ENCODE measurements at places on chromosomes 7 and 10.

DNA sequence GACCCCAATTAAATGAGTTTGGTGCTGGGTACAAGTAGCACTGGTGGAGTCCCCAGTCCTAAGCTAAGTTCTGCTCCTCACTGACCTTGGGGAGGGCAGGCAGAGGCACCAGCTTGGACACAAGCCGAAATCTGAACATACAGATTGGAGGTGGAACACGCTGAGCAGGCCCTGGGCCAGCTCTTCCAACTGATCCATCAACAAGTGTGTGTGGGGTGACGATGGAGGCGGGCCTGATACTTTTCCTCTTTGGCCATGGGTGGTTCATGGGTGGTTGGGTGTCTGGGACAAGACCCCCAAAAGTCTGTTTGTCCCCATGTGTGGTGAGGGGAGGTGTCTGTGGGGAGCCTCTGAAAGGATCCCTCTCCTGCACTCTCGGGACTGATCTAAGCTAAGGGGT is 1.9 kb downstream of the ADCYAP1R1 start:
- DNase-seq, result no peak

DNA sequence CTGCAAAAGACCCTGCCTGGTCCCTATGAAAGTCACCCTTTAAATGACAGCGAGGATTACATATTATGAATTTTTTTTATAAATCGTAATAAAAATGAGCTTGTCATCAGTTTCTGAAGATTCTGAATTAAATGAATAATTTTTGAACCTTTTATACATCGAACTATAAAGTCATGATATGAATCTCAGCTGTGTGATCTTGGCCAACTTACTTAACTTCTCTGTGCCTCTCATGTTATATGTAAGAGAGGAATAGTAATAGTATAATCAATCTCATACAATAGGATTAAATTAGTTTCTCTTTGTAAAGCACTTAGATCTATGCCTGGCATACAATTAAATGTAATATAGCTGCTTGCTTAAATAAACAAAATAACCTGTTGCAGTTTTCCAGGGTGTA is 5.3 kb upstream of the ATOH7 start:
- no peak for DNase-seq

DNA sequence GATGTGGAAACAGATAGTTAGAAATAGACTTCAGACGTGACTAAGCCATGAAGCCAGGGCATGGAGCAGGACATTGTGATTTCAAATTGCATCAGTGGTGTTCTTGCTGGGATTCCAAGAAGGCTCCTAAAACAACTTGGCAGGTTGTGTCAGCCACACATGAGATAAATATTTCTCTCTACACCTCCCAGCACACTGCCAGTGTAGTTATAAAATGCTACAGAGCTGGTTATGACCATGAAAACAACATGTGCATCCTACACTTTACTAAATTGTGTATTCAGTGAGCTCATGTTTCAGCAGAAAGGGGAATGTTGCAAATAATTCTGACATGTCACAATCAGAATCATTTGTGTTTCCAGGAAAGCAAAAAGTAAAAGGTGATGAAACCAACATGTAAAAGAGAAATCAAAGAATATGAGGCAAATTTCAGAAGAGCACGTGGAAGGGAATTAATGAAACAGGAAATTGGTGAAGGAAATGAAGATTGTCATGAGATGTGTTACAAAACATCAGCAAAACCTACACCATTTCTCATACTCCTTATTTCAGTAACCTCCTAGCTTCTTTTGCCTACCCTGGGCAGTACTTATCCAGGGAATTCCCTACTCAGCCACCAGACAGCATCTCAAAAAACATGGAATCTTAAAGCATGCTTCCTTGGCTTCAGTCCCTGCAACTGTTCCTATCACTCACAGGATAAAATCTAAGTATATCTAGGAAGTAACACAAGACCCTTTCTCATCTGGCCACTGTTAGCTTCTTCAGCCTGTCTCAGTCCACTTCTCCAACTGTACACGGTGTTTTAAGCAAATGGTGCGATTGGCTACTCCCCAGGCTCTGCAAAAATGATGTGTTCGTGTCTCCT is 5.8 kb upstream of the CYP3A7 start:
- DNase-seq, result no peak

DNA sequence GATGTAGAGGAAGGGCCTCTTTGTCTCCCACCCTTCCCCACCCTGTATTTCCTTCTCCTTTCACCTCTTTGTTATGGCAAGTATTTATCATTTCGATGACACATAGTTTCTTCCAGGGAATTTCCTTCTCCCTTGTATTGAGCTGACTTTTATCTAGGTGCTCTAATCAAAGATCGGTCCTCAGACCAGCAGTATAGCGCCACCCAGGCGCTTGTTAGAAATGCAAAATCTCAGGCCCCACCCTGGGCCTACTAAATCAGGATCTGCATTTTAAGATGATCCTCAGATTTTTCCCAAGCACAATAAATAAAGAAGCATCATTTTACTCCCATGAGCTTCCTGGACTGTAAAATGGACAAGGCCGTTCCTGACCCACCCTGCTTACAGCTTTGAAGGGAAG is 12.0 kb upstream of the GOT1 start:
- no peak for DNase-seq

DNA sequence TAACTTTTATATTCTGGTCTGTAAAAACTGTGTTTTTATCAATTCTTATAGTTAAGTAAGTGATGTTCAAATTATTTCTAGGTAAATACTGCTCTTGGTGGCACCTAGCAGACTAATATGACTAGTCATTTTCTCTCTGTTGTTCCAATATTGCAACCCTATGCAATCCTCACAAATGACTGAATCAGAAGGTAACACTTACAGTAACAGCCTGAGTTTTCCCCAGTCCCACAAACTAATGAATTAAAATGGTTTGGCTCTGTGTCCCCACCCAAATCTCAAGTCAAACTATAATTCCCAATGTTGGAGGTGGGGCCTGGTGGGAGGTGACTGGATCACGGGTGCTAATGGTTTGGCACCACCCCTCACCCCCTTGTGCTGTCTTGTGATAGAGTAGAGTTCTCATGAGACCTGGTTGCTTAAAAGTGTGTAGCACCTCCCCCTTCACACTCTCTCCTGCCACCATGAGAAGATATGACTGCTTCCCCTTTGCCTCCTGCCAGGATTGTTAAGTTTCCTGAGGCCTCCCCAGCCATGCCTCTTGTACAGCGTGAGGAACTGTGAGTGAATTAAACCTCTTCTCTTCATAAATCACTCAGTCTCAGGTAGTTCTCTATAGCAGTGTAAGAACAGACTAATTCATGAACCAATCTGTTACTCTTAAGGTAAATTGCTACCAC is 43.5 kb downstream of the MTPN start:
- DNase-seq, result no peak

GRCh38 chr7:30997316-30997715 is 33.6 kb downstream of the GHRHR start:
- no peak for DNase-seq

- no peak for DNase-seq
Observed at GRCh38 chr10:91756286-91756685, 41.9 kb upstream of the TNKS2 start.

GRCh38 chr10:121595806-121596688 is 2.2 kb downstream of the FGFR2 start:
- DNase-seq, result peak; percentile 44

- DNase-seq, result no peak
Observed at GRCh38 chr10:43037440-43037839, 39.4 kb upstream of the RET start.

GRCh38 chr10:80609331-80609730 is 71.6 kb downstream of the SH2D4B start:
- no peak for DNase-seq

Measured in ovary (tissue), 10 donors.